Right atrium auricular region (tissue), 2 donors: ENCODE measurements at places on chromosomes 1 and 21. TPM values are rescaled to one million over a fixed set of nuclear protein-coding genes. Genes with fewer than 3 reads are reported as not detected.

GRCh38 chr1:30714536-30715090 lies 8.8 kb downstream of the MATN1 start:
- no peaks in the 10 kb centered on the region for H3K4me1 ChIP-seq
- H3K27ac ChIP-seq, result no peak overlapping the region
- DNase-seq, result no peak
- H3K4me3 ChIP-seq, result no peak overlapping the region
- H3K27me3 ChIP-seq, result no peaks in the 10 kb centered on the region

The GBP6 gene
- 0.19 TPM for total RNA-seq

DNA sequence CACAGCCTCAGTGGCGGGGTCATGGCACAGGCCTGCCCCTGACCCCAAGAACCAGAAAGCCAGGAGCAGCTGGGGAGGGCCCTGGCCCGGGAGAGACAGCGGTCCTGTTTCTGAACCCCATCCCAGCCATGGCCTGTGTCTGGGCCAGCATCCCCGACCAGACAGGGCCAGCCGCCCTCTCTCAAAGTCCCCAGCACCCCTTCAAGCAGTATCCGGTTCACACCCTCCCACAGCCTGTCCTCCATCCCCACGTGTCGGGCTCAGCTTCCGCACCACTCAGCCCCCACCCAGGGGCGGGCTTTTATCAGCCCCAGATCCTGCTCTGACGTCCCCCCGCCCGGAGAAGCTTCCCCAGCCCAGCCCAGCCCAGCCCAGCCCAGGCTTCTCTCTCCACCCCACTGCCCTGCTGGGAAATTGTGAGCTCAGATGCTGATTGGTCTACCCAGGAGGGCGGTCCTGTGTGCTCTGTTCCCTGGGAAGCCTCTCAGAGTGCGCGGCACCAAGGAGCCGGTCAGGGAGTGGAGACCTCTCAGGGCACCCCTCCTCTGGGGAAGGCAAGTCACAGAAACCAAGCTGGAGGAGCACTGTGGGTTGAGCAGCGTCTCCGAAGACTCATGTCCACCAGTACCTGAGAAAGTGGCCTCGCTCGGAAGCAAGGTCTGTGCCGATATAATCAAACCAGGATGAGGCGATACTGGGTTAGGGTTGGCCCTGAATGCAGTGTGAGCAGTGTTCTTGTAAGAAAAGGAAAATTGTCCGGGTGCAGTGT lies 4.7 kb upstream of the FAAP20 start:
- peaks cover 48% of the 10 kb centered on the region for H3K4me1 ChIP-seq
- peak overlapping the region; percentile 47 for H3K4me3 ChIP-seq
- no peaks in the 10 kb centered on the region for H3K36me3 ChIP-seq
- H3K27me3 ChIP-seq, result no peaks in the 10 kb centered on the region
- H3K27ac ChIP-seq, result peak overlapping the region; percentile 82

GRCh38 chr1:66231681-66232463 lies 302.1 kb upstream of the SGIP1 start:
- H3K4me1 ChIP-seq, result no peaks in the 10 kb centered on the region
- H3K4me3 ChIP-seq, result no peak overlapping the region
- H3K27me3 ChIP-seq, result no peaks in the 10 kb centered on the region
- no peak overlapping the region for H3K27ac ChIP-seq

The HYI gene
- total RNA-seq, result 23.0 TPM

GRCh38 chr1:82792151-82792550 lies 991.4 kb downstream of the ADGRL2 start:
- no peak overlapping the region for H3K4me3 ChIP-seq
- H3K27me3 ChIP-seq, result no peaks in the 10 kb centered on the region
- H3K27ac ChIP-seq, result no peak overlapping the region
- no peak for DNase-seq
- H3K36me3 ChIP-seq, result no peaks in the 10 kb centered on the region
- H3K4me1 ChIP-seq, result no peaks in the 10 kb centered on the region

GRCh38 chr1:22359427-22359826 lies 92.2 kb upstream of the ZBTB40 start:
- no peak overlapping the region for H3K27ac ChIP-seq
- H3K4me3 ChIP-seq, result no peak overlapping the region
- H3K27me3 ChIP-seq, result no peaks in the 10 kb centered on the region
- DNase-seq, result no peak
- H3K4me1 ChIP-seq, result no peaks in the 10 kb centered on the region

The CLIC6 gene
- 7.0 TPM for total RNA-seq

The THRAP3 gene
- total RNA-seq, result 64.3 TPM

DNA sequence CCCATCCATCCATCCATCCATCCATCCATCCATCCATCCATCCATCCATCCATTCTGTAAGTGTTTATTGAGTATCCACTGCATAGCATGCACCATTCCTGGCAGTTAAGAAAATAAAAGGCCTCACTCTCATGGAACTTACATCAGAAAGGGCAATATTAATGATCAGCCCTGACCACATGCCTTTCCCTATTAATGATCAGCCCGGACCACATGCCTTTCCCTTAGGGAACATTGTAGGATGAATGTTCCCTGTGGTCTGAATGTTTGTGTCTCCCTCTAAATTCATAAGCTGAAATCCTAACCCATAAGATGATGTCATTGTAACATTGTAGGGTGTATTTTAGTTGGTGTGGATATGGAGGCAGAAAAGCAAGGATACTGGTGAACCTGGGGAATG lies 365.8 kb downstream of the KIF26B start:
- H3K27ac ChIP-seq, result no peak overlapping the region
- no peak for DNase-seq
- H3K36me3 ChIP-seq, result no peaks in the 10 kb centered on the region
- H3K27me3 ChIP-seq, result no peaks in the 10 kb centered on the region
- no peaks in the 10 kb centered on the region for H3K4me1 ChIP-seq

- no peak overlapping the region for H3K27ac ChIP-seq
- peaks cover 47% of the 10 kb centered on the region for H3K36me3 ChIP-seq
- no peaks in the 10 kb centered on the region for H3K4me1 ChIP-seq
- no peak overlapping the region for H3K4me3 ChIP-seq
- H3K27me3 ChIP-seq, result no peaks in the 10 kb centered on the region
- DNase-seq, result no peak
Measured at GRCh38 chr1:236535662-236536161, 11.9 kb downstream of the LGALS8 start.

GRCh38 chr1:45493116-45493697 lies 2.2 kb upstream of the TESK2 start:
- H3K4me3 ChIP-seq, result no peak overlapping the region
- no peaks in the 10 kb centered on the region for H3K4me1 ChIP-seq
- no peaks in the 10 kb centered on the region for H3K36me3 ChIP-seq
- DNase-seq, result peak; percentile 61

- no peak overlapping the region for H3K27ac ChIP-seq
- DNase-seq, result no peak
- no peaks in the 10 kb centered on the region for H3K36me3 ChIP-seq
- no peak overlapping the region for H3K4me3 ChIP-seq
- no peaks in the 10 kb centered on the region for H3K27me3 ChIP-seq
Measured at GRCh38 chr1:151513626-151514121, 2.5 kb downstream of the CGN start.

GRCh38 chr1:45622524-45623394 lies 1.1 kb downstream of the CCDC17 start:
- H3K4me3 ChIP-seq, result peak overlapping the region; percentile 20
- peaks cover 23% of the 10 kb centered on the region for H3K36me3 ChIP-seq
- no peak for DNase-seq

The PLA2G2A gene
- total RNA-seq, result 1,320 TPM

- no peaks in the 10 kb centered on the region for H3K36me3 ChIP-seq
- no peaks in the 10 kb centered on the region for H3K27me3 ChIP-seq
- no peak overlapping the region for H3K27ac ChIP-seq
Measured at GRCh38 chr1:232940262-232940661, 10.1 kb upstream of the NTPCR start.

GRCh38 chr21:36534656-36535055 lies 54.7 kb upstream of the CLDN14 start:
- H3K36me3 ChIP-seq, result no peaks in the 10 kb centered on the region
- H3K4me3 ChIP-seq, result no peak overlapping the region
- H3K27me3 ChIP-seq, result no peaks in the 10 kb centered on the region
- no peak overlapping the region for H3K27ac ChIP-seq
- DNase-seq, result no peak

DNA sequence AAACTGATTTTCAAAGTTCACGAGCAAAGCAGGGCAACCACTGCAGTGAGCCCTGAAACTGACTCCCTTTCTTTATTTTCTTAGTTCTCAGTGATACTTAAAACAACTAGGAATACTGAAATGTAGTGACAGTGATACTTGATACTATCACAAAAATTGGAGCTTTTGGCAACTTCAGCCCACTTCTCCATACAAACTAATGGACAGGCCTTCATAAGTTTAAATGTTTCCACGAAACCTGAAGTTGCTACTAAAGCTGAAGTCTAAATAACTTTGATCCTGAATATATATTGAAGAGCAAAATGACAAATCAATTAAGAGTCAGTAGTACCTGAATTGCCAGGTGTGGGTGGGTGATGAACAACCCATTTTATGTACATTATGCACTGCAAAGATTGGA lies 10.0 kb downstream of the NR5A2 start:
- H3K4me1 ChIP-seq, result no peaks in the 10 kb centered on the region
- peaks cover 52% of the 10 kb centered on the region for H3K27me3 ChIP-seq
- no peak for DNase-seq
- no peak overlapping the region for H3K4me3 ChIP-seq
- no peak overlapping the region for H3K27ac ChIP-seq

The FCRL5 gene
- 0.16 TPM for total RNA-seq

DNA sequence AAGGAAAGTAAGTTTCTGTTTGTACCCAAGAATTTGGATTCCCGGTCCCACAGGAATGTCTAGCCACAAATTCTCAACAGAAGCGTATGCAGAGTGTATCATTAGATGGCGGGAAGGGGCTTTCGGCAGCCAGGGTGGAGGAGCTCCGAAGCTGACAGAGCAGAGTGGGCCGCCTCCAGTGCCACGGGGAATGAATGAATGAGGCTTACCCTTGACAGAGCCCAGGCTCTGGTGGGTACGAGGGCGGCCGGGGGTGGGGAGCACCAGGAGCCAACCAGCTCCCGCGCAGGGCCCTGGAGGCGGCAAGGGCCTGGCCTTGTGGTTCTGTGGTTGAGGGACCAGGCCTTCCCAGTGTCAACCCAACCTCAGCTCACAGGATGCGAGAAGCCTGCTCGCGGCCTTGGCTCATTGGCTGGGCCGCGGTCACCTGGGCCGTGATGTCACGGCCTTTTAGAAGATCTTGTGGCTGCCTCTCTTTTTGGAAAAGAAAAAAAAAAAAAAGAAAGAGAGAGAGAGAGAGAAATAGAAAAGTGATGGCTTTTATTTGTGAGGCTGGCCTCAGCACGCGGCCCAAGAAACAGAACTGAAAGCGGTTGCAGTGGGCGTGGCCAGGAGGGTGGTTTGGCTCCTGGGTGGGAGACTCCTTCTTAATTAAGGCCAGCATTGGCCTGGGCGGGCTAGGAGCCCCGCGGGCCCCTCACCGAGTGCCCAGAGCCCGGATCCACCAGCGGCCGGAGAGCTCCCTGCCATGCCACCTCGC lies 34.9 kb upstream of the RUNX3 start:
- H3K27me3 ChIP-seq, result no peaks in the 10 kb centered on the region
- no peaks in the 10 kb centered on the region for H3K4me1 ChIP-seq
- no peak for DNase-seq
- H3K27ac ChIP-seq, result no peak overlapping the region

GRCh38 chr21:15128267-15128666 lies 63.5 kb upstream of the NRIP1 start:
- H3K27me3 ChIP-seq, result no peaks in the 10 kb centered on the region
- DNase-seq, result no peak
- no peak overlapping the region for H3K4me3 ChIP-seq
- no peak overlapping the region for H3K27ac ChIP-seq

DNA sequence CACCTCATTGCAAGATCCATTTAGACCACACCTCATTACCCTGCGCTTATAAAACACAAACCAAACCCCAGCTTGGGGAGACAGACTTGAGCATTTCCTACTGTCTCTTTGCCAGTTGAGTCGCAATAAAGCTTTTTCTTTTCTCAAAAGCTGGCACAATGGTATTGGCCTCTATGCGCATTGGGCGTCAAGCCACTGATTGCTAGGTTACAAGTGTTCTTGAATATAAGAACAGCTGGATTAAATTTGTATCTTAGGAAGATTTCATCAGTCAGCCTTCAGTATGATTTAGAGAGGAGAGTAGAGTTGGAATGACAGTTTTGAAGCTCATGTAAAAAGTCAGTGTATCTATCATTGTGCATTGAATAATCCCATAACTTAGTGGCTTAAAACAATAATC lies 84.9 kb upstream of the RAB4A start:
- H3K27ac ChIP-seq, result no peak overlapping the region
- H3K36me3 ChIP-seq, result no peaks in the 10 kb centered on the region
- H3K4me1 ChIP-seq, result no peaks in the 10 kb centered on the region
- DNase-seq, result no peak
- no peaks in the 10 kb centered on the region for H3K27me3 ChIP-seq
- no peak overlapping the region for H3K4me3 ChIP-seq

DNA sequence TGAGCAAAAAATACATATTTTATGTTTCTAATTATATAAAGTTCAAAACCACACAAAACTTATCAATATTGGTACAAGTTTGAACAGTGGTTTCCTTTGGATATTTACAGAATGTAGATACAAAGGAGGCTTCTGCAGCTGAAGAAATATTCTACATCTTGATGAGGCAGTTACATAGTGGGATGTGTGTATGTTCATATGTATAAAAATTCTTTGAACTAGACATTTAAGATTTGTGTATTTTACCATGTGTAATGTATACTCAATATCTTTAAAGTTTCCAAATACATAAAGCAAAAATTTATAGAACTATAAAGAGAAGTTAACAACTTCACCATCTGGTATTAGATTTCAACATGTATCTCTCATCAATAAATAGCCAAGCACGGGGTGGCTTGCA lies 80.7 kb upstream of the TNFSF4 start:
- no peak overlapping the region for H3K4me3 ChIP-seq
- no peaks in the 10 kb centered on the region for H3K36me3 ChIP-seq
- no peak for DNase-seq
- H3K27me3 ChIP-seq, result no peaks in the 10 kb centered on the region
- H3K4me1 ChIP-seq, result no peaks in the 10 kb centered on the region

The RHEX gene
- total RNA-seq, result not detected

- no peaks in the 10 kb centered on the region for H3K27me3 ChIP-seq
- H3K4me1 ChIP-seq, result no peaks in the 10 kb centered on the region
- no peak overlapping the region for H3K4me3 ChIP-seq
- no peaks in the 10 kb centered on the region for H3K36me3 ChIP-seq
Measured at GRCh38 chr1:201253411-201253810, 29.9 kb upstream of the PKP1 start.

DNA sequence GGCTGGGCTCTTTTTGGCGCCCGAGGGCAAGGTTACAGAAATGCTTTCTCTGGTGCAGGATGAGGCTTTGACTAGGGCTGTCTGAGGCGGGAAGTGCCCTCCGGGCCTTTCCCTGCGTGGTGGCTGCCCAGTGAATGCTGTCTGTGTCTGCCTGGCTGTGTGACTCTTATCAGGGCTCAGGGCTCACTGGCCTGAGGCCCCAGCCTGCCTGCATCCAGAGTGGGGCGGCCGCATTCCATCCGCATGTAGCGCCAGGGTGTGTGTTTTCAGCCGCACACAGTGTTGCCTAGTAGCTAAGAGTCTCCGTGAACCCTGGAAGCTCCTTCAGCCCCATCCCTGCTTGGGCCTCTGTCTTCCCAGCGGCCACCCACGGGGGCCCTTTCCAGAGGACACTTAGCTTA lies 59.1 kb downstream of the FAAP20 start:
- peaks cover 38% of the 10 kb centered on the region for H3K4me1 ChIP-seq
- DNase-seq, result peak; percentile 85
- H3K27ac ChIP-seq, result peak overlapping the region; percentile 98
- H3K4me3 ChIP-seq, result no peak overlapping the region
- no peaks in the 10 kb centered on the region for H3K36me3 ChIP-seq

The PTGFR gene
- total RNA-seq, result 0.39 TPM

The TRIM67 gene
- 0.19 TPM for total RNA-seq

The HMGCS2 gene
- 12.4 TPM for total RNA-seq

- H3K27me3 ChIP-seq, result no peaks in the 10 kb centered on the region
- H3K27ac ChIP-seq, result peak overlapping the region; percentile 69
- peaks cover 84% of the 10 kb centered on the region for H3K4me1 ChIP-seq
- no peak for DNase-seq
Measured at GRCh38 chr1:66352792-66353191, 181.2 kb upstream of the SGIP1 start.

The MROH9 gene
- not detected for total RNA-seq
